Epithelial cell of esophagus (primary cell): ENCODE measurements at places on chromosomes 5 and 9.

- no peak for DNase-seq
These were observed 56.1 kb downstream of the MED10 start for GRCh38 chr5:6322163-6322713.

DNA sequence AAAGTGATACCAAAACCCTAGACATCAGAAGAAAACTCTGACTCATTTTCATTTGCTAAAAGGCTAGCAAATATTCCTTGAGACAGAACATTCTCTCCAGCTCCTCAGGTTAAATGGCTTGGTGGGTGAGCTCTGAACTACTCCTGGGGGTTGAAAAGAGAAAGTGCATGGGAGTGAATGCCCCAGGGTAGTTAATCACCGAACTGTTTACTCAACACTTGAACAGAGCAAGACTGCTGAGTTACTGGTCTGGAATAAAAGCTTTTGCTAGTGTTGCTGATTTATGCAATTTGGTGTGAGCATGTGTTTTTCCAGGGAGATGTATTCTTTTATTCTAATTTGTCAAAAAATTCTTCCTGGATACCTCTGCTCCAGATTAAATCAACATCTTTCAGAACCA is 88.3 kb upstream of the PRDM9 start:
- DNase-seq, result peak; percentile 89

DNA sequence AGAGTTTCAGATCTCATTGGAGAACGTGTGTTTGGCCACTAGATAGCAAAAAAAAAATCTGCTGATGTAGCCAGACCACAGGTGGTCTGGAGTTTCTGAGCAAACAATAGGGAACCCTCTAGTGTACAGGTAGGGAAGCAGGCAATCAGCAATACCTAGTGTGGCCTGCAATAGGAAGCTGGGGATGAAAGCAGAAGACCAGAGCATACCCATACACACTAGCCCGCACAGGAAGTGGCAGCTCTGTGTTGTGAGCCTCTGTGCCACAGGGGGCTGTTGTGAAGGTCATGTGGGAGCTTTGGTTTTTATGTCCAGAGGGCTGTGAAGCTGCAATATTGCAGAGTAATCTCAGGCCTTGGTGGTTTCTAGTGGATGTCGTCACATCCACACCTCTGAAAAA is 81.2 kb downstream of the MTAP start:
- no peak for DNase-seq

DNA sequence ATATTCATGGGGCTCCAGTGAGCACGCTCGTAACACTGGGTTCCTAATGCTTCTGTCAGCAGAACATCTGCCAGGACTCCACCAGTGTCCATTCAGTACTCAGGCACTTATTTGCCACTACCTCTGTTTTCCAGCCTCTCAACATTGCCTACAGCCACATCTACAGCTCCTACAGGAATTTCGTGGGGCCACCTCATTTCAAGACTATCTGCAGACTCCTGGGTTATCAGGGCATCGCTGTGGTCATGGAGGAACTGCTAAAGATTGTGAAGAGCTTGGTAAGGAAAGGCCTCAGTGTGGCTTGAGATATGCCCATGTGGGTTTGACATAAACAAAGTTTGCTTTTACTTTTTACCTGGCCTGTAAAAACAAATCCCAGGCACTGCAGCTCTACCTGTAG is 92.9 kb downstream of the CYFIP2 start:
- no peak for DNase-seq
